Activated CD4-positive, alpha-beta T cell treated with anti-CD3 and anti-CD28 coated beads, Interleukin-2, amount 50 U/mL, for 16 hours (primary cell): ENCODE measurements at places on chromosomes 6 and 20.

GRCh38 chr6:131251590-131252199 lies 116.4 kb downstream of the AKAP7 start:
- DNase-seq = no peak

GRCh38 chr20:10848810-10849370 lies 175.1 kb upstream of the JAG1 start:
- DNase-seq = peak; percentile 1

DNA sequence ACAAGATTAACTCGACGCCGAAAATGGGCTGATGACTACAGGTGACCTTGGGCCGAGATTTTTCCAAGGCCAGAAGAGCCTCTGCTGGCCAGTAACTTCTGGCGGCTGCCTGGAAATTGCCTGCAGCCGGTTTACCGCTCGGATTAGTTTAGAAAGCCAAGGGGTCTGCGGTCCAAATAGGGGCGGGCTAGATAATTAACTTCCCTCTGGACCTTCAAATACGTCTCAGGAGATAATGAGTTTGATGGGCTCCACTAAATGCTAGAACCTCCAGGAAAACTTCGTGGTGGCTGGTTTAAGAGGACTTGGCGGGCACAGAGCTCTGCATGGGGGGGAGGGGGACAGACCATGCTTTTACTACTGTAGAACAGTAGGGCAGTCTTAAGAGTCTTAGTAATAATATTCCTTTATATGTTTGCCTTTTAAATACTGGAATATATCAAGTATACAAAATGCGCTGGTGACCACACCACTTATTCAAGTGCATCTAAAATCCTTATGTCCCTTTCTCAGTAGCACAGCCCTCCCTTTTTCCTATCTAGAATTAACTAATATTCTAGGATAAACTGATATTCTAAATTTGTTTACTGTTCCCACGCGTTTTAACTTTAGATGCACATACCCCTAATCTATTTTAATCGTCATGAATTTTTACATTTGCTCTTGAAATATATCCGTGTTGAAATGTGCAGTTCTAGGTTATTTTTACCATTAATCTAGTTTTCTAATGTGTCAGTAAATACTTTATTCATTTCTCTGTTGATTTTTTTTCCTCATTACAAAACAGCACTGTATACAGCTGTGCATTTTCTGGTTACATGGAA lies 107.5 kb upstream of the PRSS16 start:
- DNase-seq = no peak

DNA sequence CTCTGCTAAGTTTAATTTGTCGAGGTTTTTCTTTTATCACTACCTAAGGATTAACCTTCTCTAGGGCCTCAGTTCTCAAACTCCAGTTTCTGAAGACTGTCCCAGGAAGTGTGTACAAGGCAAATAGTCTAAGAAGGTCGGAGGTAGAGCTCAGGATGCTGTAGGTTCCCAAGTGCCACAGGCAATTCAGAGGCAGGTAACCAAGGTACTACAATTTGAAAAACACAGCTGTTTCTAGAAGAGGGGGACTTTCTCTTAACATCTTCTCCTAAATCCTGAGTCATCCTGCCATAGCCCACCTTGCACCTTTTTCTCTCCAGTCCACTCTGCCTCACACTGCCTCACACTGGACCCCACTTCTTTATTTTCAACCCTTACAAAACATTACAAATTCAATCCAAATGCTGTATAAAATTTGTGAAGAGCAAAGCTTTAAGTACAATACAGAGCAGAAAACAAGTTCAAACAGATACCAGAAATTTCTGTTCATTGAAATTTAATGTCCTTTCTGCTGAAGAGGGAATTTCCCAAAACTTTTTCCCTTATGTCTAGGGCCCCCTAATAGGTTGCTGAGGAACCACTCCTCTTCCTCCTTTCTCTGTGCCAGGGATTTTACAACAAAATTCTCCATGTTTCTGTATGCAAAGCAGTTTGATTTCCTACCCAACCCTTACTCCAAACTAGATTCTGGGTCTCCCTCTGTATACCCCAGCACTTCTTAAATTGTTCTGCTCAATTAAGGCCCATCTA lies 43.0 kb downstream of the FRK start:
- no peak for DNase-seq

GRCh38 chr6:149331871-149332270 lies 14.4 kb downstream of the TAB2 start:
- DNase-seq = no peak

DNA sequence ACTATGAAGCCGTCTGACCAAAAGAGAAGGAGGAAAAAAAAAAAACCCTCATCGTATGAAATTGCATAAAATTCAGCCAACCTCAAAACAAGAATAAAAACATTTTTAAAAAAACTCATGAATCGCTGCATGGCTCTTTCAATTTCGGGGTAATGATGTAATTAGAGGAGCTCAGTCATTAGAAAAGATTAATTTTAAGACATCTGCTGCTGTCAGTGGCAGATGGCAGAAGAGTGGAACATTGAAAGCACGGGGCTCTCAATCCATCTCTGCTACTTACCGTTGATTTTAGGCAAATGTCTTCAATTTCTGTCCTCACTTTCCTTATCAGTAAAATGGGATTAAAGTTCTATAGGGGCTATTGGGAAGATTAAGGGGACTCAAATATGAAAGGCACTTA lies 79.1 kb downstream of the EYA2 start:
- no peak for DNase-seq

GRCh38 chr20:2109425-2110210 lies 8.0 kb downstream of the STK35 start:
- DNase-seq = no peak

- DNase-seq = no peak
Measured at GRCh38 chr6:135440087-135440792, 57.3 kb downstream of the AHI1 start.

GRCh38 chr6:33652002-33652401 lies 30.9 kb downstream of the ITPR3 start:
- DNase-seq = no peak

DNA sequence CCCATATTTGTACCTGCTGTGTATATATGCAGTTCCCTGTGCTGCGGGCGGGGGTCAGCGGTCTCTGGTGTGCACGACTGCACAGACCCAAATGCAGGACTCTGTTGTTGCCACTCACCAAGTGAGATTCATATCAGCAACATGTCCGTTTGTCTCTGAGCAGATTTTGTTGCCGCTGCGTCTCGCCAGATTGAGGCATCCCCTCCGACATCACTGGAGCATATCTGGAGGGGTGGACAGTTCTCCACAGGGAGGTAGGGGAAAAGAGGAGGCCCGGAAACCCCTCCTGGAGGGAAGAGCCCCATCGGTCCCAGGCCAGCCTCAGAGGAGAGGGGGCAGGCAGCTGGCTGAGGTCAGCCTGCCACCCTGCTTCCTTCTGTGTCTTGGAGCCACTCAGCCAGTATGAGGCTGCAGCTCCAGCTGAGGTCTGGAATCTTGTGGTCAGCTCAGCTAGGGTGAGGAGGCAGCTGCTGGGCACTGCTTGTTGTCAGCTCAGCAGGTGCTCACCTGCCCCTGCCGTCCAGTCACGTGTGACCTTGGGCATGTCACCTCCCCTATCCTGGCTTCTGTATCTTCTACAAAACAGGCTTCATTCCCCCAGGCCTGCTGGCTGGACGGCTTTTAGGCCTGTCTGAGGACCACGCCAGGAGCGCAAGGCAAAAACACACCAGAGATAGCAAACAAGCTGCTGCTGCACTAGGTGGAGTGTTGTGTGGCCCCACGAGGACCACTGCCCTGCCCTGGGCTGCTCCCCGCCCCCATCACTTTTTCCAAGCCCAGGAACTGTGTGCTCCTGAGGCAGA lies 47.1 kb downstream of the HNF4A start:
- no peak for DNase-seq

- no peak for DNase-seq
Measured at GRCh38 chr6:50936277-50936681, 117.6 kb downstream of the TFAP2B start.

GRCh38 chr6:72654071-72654621 lies 32.3 kb downstream of the KCNQ5 start:
- DNase-seq = no peak

DNA sequence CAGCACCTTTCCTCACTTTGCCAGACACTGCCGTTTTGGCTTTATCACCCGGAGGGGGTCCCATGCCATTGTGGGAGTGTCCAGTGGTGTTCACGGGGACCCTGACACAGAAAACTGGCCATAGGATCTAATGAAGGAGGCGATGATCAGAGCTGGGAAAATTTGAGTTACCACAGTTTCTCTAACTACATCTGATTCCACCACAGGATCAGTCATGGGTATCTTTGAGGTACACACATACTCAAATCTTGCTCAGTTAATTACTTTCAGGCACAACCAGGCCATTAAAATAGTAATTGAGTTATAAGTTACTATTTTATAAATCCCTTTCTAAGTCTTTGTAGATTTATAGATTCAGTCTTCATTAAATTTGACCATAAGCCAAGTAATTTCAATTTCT lies 215.1 kb downstream of the PRL start:
- no peak for DNase-seq

GRCh38 chr6:21219241-21219640 lies 374.3 kb upstream of the SOX4 start:
- DNase-seq = no peak

DNA sequence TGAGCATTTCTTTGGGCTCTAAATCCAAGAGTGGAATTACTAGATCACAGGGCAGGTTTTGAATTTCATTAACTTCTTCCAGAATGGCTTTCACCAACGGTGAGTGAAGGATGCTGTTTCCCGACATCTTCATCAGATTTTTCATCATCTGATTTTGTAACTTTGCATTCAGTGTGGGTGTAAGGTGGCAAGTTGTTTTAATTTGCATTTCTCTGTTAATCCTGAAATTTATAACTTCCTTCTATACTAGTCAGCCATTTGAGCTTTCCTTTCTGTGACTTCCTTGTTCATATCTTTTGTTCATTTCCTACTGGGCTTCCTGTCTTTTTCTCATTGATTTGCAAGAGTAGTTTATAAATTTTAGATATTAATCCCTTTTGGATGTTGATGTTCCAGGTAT lies 18.7 kb upstream of the HCK start:
- no peak for DNase-seq

GRCh38 chr6:106579281-106579680 lies 50.0 kb downstream of the RTN4IP1 start:
- DNase-seq = no peak

GRCh38 chr6:41939848-41940758 lies 1.5 kb downstream of the CCND3 start:
- DNase-seq = peak; percentile 64

DNA sequence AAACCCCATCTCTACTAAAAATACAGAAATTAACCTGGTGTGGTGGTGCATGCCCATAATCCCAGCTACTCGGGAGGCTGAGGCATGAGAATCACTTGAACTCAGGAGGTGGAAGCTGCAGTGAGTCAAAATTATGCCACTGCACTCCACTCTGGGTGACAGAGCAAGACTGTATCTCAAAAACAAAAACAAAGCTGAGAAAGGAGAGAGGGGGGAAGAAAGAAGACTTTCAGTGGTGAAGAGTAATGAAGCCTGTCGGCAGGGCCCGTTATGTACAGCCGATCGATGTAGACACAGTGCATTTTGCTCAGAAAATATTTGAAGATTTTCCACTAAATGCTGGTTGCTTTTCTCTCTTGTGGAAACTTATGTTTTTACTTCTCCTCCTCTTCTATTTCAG lies 13.8 kb downstream of the VAPB start:
- DNase-seq = no peak

DNA sequence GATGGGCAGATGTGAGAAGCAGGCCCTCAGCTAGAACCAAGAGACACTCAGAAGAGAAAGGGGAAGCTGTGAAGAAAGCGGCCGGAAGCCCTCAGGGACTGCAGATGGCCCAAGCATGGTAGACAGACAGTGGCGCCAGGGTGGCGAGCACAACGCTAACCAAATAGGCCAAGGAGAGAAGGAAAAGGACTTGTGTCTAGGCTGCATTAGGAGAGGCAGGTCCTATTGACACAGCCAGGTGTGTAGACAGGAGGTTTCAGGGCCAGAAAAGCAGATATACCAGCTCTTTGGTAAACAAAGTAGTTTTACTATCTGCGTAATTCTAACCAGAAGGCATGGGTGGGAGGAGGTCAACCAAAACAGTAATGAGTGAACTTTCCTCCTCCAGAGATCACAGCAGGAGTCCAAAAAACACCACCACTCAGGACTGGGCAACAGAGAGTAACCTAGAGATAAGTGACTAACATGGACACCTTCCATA lies 15.8 kb upstream of the MAP7 start:
- DNase-seq = no peak

- DNase-seq = no peak
Measured at GRCh38 chr6:134534708-134535149, 216.8 kb upstream of the SGK1 start.

DNA sequence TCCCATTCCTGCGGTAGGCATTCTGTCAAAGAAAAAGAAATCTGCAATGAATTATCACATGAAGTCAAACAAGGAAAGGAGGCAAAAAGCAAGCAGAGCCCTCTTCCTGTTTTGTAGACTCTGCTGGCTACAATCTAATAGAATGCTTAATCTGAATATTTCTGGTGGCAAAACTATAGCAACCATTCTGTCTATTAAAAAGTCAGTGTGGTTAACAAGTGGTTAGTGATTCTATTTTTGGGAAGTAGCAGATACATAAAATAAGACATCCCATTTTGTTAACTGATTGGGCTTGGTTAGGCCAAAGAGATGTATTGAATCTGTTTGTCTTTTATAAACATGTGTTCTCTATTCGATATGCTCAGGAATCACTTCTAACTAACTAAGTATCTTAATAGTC lies 442.3 kb downstream of the CDC5L start:
- no peak for DNase-seq

- peak; percentile 53 for DNase-seq
Measured at GRCh38 chr6:69866770-69867638, 648 bp downstream of the COL19A1 start.

- no peak for DNase-seq
Measured at GRCh38 chr6:129565811-129566210, 144.2 kb downstream of the ARHGAP18 start.

DNA sequence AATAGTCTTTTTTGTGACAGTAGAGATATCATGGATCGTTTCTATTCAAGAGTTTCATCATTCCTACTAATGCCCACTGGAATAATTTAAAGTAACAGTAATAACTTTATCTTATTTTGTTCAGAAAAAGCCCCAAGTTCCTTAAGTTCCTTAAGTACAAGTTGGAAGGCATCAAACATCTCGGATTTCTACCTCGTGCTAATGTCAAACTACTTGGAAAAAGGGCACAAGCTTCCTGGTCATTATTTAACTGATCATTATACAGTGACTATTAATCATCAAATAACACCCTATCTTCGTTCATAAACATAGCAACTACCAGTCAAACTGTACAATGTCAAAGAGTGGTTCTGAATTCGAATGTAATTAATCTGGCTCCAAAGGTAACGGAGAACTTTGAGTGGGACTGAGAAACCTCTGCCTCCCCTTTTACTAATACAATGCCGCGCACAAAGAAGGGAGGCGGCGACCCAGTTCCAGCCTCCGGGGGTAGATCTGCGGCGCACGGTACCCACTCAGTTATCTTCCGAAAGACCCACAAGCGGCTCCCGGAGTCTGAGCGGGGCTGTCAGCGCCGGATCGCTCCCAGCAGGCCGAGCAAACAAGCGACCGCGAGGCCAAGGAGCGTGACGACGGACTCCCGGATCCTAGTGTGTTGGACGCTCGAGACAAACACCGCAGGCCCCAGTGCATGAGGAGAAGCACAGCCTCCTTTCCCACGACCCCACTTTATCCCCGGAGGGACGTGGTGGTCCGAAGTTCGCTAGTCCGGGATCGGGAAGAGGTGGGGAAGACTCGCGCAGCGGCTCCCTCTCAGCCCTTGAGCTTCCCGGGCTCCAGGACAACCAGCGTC lies 716 bp downstream of the SHPRH start:
- peak; percentile 36 for DNase-seq
